AG08395 (cell line): ENCODE measurements at places on chromosomes 5 and 9.

- no peak for DNase-seq
Observed at GRCh38 chr9:131980267-131981016, 99.2 kb downstream of the MED27 start.

- DNase-seq, result no peak
Observed at GRCh38 chr5:1545805-1546355, 22.1 kb upstream of the LPCAT1 start.

GRCh38 chr9:111458139-111459009, 25.8 kb downstream of the ECPAS start:
- no peak for DNase-seq

DNA sequence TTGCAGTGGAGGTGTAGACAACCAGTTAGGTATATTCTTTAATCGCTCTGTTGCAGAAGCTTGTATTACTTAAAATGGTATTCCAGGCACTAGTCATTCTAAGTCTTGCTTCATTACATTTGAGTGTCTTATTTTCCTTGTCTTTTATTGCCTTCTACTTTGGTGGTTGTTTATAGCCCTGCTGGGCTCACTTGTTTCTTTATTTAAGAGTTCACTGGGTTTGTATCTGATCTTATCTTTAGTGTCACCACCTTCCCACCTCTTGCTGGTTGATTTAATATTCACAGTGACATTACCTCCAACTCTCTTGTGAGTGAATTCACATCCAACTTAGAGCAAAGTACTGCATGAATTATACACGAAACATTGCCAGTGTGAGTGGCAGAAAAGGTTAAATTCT, 83.6 kb upstream of the BNC2 start:
- DNase-seq, result no peak

DNA sequence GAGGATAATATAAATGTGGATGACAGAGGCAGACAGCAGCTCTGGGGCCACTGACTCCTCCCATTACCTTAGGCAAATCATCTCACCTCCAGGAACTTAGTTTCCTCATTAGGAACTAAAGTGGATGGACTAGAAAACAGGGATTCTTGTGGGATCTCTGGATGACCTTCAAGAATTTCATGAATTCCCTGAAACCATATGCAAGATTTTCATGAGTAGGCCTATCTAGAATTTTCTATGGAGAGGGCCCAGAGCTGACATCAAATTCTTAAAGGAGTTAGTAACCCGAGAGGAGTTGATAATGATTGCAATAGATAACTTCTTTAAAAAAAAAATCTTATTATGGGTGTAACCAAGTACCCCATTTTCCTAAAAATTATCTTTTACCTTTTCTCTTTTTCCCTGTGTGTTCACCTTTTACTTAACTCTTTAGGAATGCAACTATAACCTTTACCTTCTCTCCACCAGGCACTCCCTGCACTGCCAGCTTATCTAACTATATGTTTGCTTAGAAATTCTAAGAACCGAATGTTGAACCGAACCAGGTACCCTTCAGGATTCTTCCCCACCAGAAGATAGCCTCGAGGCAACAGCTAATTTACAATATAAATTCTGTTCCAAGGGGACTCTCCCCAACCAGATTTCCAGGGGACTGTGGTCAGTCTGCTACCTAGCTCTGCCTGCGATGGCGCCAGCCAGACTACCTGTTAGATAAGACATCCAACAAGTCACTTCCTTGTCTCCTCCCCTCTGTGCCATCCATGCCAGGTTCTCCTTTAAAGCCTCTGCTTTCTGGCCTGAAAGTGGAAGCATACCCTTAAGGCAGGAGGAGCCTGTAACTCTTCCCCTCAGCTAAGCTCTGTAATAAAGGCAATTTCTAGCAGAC, 86.0 kb downstream of the GCNT4 start:
- DNase-seq, result no peak

GRCh38 chr9:108744641-108745040, 111.1 kb downstream of the ACTL7B start:
- DNase-seq, result no peak

DNA sequence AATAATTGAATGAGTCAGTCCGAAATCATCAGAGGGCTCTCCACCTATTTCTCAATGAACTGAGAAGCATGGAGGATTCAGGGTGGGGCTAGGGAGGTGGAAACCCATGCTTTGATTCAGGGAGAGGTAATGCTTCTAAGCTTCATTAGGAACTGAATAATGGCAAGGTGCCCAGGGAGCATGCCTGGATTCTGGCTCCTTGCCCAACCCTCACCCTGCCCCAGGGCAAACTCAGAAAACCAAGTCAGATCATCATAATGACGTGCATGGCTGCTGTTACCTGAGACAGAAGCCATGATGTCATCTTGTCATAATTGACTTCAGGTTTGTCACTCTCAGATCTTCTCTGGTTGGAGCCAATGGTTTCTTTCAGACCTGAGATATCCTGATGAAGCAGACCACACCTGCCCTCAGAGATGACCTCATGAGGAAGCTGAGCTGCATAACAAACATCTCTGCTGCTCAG, 199.6 kb downstream of the SYK start:
- peak; percentile 40 for DNase-seq

DNA sequence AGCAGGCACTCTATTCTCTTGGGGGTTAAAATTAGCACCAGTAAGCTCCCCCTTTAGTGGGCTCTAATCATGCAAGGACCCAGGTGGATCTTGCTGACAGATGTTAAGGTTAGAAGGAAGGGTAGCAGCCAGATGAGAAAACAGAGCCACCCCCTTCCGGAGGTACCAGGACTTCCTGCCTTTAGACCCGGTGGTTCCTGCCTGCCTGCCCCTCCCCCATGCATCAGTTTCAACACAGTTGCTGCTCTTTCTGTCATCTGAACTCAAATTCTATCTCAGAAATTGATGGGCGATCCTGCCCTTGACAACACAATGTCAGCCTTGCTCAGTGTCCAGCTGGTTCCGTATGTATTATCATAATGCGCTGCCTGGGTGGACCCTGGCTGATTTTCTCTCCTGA, 287.3 kb downstream of the EBF1 start:
- no peak for DNase-seq

DNA sequence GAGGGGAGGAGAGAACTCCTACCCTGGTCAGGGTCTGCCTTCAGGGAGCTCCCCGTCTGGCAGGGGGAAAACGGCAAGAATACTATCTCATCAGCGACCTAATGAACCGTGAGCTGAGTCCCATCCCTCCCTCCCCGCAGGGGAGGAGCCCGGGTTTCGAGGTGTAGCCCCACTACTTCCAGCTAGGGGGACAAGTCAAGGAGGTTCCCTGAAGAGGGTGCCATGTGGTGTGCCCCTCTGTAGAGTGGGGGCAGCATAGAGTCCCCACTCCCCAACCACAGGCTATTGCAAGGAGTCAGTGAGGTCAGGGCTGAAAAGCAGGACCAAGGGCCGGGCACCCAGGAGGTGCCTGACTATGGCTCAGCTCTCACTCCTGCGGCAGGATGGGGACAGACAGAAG, 50.9 kb upstream of the RXRA start:
- DNase-seq, result no peak
